ENCODE measurements at places on chromosomes 11 and 22.
A peak's percentile ranks its signal among the peaks of the same experiment; 100 is the strongest.

DNA sequence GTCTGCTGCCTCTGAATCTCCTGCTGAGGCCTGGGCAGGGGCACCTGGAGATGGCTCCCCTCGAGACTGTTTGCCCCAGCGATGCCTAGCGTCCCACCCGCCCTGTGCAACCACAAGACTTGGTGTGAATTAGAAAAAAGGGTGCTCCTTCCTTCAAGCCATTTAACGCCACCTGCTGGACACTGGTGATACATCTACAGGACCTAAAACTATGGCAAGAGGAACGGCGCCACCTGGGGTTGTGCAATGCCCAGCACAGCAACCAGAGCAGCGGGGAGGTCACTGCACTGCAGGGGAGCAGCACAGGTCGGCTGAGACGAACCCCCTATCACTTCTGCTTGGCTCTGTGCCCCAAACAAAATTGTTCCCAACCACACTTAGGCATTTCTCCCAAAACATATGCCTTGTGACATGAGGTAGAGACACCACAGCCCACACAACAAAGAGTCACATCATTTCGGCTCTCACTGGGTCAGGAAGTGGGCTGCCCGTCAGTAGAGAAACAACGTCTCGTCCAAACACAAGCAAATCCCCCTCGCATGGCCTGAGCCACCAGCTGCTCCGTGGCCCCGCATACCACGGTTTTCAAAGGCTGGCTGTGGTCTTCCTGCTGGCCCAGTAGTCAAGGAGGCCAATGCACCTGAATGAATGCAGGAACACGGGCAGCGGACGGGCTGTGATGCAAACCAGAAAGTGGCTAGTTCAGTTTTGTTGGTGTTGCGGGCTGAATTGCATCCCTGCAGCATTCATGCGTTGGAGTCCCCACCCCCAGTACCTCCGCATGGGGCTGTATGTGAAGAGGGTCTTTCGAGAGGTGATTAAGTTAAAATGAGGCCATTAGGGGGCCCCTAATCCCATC, 171.9 kb downstream of the SHANK2 start:
- peak; percentile 20 for DNase-seq

DNA sequence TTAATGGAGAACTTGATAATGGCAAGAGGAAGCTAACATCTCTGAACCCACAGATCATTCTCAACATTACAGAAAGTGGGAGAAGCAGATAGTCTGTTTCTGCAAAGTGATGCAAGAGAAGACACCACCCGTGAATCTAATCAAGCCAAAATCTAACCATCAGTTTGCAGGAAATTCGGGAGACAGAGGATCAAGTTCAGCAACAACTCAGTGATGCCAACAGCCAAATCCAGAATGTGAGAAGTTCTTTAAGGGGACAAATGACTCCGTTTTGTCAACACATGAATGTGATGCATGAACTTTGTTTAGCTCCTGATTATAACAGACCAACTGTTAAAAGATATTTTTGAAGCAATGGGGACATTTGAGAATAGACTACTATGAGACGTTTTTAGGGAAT, 95.2 kb upstream of the LDLRAD3 start:
- DNase-seq = no peak

GRCh38 chr11:14357881-14358728, 878 bp downstream of the RRAS2 start:
- peak; percentile 50 for DNase-seq

DNA sequence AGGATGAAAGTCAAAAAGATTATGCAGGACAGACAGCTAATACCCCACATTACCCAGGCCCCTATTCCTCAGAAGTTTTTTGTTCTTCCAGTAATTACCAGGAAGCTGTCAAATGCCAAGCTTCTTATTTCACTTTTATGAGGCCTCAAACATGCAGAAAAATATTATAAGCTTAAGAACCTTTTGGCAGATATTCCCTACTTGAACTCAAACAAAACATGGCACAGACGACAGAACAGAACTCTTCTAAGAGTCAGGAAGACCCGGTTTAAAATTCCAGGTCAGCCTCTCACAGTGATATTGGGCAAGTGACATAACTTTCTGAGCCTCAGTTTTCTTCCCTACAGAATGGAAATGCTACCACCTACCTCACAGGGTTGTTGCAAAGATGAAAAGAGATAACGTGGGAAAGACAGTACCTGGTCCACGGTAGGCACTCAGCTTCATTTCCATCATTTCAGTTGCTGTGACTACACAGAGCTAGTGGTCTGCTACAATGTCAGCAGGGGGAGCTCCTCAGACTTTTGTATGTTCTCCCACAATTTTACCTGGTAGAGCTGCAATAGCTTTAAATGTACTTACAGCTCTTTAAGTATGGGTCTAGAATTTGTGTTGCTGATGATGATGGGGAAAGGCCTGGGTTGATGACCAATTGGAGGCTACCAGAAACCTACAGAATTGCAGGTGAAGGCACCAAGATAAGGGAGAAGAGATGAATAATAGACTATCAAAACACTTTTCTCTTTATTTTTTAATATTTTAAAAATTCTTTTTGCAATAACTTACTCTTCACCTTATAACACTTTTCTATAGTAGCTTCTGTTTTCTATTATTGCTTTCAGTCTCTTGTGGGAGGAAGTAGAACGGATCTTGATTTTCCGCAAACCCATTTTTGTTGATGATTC, 98.3 kb upstream of the CHRM4 start:
- DNase-seq = peak; percentile 26

- no peak for DNase-seq
These were observed 77.7 kb downstream of the MORC2 start for GRCh38 chr22:30890686-30891442.

- DNase-seq = no peak
These were observed 2.5 kb downstream of the OR6X1 start for GRCh38 chr11:123751781-123752180.

GRCh38 chr11:83819931-83820549, 533.9 kb upstream of the CCDC90B start:
- DNase-seq = peak; percentile 42

DNA sequence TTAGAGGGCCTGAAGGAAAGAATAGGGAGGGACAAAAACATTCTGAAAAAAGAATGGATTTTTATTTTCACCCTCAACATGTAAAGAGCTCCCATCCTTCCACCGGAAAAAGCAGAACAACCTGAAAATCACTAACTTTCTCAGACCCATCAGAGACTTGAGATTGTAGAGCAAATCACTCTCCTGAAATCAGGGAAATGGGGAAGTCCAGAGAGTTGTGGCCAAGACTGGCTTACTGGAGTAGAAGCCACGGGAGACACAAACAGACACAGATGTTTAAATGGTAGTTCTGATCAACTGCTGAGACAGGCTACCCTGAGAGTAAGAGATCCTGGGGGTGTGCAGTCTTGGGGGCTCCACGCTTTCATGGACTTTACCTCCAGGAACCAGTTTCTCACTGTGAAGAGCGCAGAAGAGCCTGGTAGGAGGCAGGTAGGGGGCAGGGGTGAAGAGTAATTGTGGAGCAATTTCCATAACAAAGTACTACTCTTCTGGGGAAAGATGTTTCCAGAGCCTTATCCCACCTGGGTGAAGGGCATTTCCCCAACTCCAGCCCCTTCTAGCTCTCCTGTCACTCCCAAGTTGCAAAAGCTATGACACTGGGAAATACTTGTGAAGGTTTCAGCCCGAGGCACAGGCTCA, 47.1 kb downstream of the ASCL2 start:
- DNase-seq = no peak

GRCh38 chr11:24348908-24349307, 147.9 kb upstream of the LUZP2 start:
- no peak for DNase-seq

GRCh38 chr11:11608783-11609232, 13.0 kb downstream of the GALNT18 start:
- DNase-seq = peak; percentile 68

DNA sequence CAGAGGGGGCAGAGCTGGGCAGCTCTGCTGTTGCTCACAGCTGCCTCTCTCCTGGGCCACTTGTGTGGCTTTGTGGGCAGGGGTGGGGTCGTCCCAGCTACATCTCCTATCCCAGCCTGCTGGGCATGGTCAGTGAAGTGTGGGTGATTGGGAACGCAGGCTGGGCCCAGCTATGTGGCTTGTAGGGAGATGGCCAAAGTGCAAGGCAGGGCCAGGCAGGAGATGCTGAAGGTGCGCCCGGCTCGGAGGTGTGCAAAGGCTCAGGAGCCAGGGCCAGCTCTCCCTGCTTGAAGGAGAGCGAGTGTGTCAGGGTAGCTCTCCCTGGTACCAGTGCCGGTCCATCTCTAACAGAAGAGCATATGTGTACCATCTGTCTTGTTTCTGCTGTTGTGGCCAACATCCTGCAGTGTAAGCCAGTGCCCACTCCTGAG, 8.4 kb upstream of the RANBP1 start:
- no peak for DNase-seq

- no peak for DNase-seq
These were observed 1.5 kb downstream of the SYN3 start for GRCh38 chr22:33056690-33057089.

DNA sequence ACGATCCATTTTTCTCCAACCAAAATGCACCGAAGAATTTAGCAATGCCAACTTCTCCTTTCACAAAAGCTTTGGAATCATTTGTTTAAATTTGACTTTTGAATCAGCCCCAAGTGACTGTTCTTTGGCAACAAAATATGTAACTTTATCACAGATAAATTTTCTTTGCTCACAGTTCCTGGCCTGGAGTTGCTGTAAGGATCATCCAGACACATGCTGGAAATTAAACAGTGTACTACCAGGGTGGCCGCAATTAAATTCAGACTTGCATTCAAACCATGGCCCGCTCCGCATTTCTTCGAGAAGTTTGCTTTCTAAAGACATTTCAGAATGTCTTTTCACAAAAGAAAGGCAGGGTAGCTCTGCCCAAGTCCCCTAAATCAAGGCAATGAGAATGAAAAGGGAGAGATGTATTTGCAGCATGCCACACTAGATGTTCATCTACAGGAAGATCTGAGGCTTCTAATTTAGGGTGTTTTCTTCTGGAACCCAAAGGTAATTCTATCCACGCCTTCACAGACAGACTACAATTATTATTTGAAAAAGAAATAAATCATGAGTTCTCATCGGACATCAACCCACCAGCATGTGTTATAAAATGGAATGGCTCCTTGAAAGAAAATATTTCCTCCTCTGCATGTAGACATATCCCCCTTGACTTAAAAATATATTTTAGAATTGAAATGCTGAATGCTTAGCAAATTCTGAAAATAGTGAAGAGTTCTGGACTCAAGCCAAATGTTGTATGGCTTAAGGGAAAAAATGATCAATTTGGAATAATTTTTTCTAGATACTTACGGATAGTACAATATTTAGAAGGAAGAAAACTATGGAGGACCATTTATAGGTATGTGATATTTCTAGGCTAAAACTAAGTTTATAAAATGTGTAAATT, 189.7 kb upstream of the BLID start:
- DNase-seq = no peak

GRCh38 chr22:20569059-20570058, 61.9 kb downstream of the MED15 start:
- DNase-seq = peak; percentile 95

DNA sequence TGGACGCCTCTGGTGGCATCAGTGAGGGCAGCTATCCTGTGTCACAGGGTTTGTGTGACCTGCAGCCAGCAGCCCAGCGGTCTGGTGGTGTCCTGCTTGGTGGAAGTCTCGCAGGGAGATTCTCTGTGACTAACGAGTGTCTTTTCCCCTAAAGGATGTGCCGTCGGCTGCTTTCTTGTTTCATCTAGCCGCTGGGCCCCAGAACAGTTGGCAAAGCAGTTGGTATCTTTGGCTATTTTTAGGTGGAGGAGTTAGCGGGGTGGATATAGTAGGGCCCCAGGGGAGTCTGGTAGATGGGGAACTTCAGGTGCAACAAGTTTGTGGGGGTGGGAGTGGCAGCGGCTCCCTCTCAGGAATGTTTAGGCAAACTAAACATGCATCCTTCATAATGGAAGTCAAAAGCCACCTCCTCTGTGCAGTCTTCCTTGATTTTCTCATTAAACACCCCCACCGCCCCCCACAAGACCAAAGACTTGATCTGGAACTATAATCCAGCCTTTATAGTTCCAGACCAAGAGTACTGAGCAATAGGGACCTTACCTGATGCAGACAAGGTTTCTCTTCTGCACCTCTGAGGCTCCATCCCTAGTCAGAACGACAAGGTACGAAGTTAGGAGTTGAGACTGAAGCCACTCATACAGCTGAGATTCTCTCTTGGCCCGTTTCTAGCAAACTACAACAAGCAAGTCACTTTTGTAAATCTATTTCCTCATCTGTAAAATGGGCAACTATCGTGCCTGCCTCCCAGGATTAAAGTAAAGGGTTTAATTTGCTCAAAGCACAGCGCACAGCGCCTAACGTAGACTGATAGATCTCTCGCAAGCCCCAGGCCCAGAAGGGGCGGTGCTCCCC, 1.1 kb upstream of the PELI3 start:
- no peak for DNase-seq

- DNase-seq = no peak
These were observed 162.6 kb downstream of the KIF18A start for GRCh38 chr11:27945348-27945747.

GRCh38 chr11:127552446-127552845, 551.9 kb upstream of the KIRREL3 start:
- DNase-seq = no peak

DNA sequence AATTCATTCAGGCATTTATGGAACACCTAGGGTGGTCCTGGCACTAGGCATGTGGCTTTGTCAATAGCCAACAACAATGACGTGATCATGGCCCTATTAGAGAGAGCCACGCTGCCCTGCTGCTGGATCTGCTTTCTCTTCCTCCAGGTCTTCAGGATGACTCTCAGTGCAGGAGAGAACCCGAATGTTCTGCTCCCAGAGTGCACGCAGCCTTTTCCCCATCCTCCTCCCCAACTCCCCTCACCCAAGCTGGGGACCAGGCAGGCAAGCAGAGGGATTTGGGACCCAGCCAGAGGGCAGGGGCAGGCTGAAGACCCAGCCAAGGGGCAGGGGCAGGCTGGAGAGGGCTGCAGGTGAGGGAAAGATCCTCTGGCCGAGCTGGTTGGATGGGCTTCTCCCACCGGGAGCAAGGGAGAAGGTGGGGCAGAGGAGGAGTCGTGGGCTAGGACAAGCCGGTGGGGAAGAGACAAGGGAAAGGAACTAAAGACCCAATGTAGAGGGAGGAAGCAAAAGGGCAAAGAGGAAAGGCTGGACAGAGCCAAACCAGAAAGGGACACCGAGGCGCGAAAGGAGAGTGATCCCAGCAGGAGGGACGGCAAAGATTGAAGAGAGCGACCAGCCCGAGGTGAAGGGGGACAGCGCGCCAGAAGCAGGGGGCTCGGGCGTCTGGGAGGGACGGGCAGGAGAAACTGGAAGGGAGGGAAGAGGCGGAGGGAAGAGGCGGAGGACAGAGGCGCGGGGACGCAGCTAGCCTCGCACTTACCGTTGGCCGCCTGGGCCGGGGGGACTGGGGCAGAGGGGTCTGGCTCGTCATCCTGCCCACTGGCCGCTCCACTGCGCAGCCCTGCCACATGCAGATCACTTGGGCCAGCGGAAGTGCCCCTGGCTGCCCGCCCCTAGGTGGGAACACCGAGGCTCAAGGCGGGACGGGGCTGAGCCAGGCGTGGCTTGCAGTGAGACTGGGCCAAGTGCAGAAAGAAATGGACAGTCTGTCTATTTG, at the start of gene KCTD14:
KCTD14 (minus strand) TSS at position 880 of the 1,000 bp plus-strand sequence; CDS start at position 853, 27 bp downstream.
- DNase-seq = peak; percentile 41

Data from RCC 7860 (cell line).